Mammary microvascular endothelial cell (primary cell): ENCODE measurements at places on chromosomes 11 and 22. TPM values are rescaled to one million over a fixed set of nuclear protein-coding genes. Genes with fewer than 3 reads are reported as not detected.

The SMC1B gene
- total RNA-seq: not detected in 2 replicates

The DENND6B gene
- 3.0 and 3.4 TPM in 2 replicates for total RNA-seq

The USP47 gene
- total RNA-seq: 33.3 and 35.6 TPM in 2 replicates

The MUC2 gene
- total RNA-seq: not detected in 2 replicates

The ZP1 gene
- not detected in 2 replicates for total RNA-seq

The SLC22A6 gene
- not detected in 2 replicates for total RNA-seq

The PAMR1 gene
- 0.07 and 0.10 TPM in 2 replicates for total RNA-seq

The SLC29A2 gene
- total RNA-seq: 0.13 and 0.30 TPM in 2 replicates

The ARHGAP8 gene
- not detected in 2 replicates for total RNA-seq

The POTEH gene
- not detected in 2 replicates for total RNA-seq
